ENCODE measurements at places on chromosomes 3 and 15.

DNA sequence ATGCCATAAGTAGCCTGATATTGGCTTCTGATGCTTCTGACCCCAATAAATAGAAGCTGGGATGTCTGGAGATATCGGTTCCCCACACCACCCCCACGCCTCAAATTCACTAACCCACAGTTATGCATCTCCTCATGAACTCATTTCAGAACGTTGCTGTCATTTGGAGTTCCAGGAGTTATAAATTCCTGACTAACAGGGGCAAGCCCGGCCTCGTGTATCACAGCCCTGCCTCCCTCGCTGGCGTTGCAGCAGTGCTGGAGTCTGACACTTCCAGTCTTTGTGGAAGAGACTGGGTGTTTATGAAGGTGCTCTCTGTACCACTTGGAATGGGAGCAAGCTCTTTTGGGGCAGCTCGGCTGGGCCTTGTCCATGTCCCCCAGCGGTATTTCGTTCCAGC, 101.0 kb downstream of the ANP32A start:
- DNase-seq: no peak

- no peak for DNase-seq
Observed at GRCh38 chr15:84645496-84645895, 8.6 kb downstream of the WDR73 start.

- no peak for DNase-seq
Observed at GRCh38 chr3:124838963-124839362, 48.2 kb downstream of the ITGB5 start.

GRCh38 chr15:49382394-49382793, 40.6 kb upstream of the FGF7 start:
- DNase-seq: no peak

DNA sequence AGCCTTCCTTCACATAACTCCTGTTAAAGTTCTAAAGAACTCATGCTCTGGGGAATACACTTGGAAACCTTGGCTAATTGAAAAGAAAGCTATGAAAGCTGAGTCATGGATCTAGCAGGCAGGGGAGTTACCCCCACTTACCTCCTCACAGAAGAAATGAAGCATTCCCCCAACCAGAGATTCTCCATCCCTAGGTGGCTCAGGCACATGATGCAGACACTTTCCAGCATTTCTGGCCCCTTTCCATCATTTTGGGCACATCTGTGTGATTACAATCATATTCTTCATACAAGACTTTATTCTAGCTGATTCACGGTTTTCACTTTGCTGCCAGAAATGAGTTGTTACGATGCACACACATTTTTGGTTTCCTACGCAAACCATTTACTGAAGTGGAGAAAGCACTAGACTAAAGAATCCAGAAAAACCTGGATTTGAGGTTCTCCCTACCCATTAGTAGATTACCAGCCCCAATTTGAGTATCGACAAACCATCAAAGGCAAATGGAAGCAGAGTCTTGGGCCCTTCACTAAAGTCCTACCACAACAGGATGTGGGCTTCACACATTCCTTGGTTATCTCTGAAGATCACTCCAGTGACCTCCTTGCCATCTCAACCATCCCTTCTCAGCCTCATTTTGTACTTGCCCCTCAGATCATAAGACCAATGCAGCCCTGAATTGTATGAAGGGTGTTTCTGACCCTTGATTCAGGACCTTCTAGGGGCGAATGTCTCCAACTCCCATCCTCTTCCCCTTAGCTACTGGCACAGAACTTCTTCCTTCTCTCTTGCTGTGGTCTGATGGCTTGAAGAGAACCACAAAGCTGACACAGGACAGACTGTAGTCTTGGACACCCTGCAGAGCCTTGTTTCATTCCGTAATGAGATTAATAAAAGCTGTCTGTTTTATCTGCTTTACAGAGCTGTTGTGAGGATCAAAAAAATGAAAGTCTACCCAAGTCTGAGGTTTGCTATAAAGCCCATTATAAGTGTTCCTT, 42.5 kb upstream of the SNRK start:
- no peak for DNase-seq

DNA sequence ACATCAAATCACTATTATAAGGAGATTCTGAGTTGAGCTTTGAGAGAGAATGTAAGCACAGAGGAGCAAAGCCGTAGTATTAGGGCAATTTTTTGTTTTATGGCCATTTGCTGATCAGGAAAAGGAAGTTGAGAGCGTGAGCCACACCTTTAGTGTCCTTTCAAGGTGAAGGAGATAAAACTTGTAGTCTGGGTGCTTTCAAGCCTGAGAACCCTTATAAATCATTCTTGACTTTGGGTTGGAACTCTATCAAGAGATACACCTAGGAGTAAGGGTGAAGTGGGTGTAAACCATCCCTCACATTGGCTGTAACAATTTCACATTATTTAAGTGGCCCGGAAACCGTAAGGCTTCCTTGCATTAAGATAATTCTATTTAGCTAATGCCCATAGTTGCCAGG, 122.2 kb downstream of the ATG7 start:
- DNase-seq: no peak

DNA sequence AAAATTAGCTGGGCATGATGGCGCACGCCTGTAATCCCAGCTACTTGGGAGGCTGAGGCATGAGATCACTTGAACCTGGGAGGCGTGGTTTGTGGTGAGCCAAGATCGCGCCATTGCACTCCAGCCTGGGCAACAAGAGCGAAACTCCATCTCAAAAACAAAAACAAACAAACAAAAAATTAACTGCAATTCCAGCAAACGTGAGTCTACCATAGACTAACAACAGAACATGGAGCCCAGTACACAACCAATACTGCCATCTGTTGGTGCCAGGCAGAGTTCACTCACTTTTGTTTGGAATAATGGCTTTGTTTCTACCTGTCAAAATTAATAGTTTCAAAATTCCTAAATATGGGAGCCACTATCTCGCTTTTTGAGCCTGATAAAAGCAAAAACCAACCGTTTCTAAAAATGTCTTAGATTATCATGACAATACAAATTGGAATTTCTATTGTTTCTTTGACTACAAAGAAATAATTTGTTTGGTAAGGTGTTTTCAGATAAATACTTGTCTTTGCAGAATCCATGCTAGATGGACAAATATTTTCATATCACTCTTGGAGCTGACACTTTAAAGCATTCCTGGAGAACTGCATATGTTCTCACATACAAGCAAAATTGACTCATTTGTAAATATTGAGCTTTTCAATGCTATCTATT, 45.0 kb downstream of the GPR176 start:
- DNase-seq: no peak

DNA sequence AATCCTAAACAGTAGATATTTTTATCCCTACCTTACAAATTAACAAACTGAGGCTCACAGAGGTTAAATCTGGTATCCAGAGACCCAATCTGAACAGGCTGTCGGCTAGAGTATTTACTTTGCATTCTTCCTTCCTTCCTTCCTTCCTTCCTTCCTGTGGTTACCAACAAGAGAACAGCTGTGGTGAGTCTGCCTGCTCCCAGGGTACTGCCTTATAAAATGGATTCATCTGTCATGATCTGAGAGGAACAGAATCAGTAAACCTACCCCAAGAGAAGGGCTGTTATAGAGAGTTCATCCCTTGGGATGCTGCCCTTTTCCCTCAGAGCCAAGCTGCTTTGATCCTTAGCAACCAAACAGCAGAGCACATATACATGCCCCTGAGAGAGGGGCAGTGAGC, 3.6 kb downstream of the GADL1 start:
- DNase-seq: no peak

- no peak for DNase-seq
Observed at GRCh38 chr3:142366434-142366833, 81.4 kb downstream of the XRN1 start.

DNA sequence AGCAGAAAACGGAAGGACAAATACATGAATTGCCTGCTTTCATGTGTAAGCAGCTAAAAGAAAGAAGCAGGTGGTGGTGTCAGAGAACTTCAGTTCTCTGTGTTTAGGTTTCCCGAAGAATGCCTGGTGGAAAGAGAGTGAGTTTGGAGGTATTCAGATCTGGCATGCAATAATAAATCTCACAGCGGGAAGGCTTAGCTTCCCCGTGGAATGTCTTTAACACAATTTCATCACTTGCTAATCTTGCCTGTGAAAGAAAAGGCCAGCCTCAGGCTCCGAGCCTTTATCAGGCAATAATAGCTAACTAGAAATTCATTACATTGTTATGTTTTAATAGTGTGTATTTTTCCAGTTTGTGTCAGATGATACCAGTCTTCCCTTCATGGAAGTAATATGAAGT, 220.3 kb downstream of the PDZRN3 start:
- DNase-seq: no peak

DNA sequence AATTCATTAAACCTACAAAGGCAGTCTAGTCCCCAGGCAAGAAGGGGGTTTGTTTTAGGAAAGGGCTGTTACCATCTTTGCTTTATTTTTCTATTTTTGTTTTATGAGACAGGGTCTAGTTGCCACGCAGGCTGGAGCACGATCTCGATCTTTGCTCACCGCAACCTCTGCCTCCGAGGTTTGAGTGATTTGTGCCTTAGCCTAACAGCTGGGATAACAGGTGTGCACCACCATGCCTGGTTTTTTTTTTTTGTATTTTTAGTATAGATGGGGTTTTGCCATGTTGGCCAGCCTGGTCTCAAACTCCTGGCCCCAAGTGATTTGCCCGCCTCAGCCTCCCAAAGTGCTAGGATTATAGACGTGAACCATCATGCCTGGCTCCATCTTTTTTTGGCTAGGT, 4.9 kb downstream of the HIGD1A start:
- no peak for DNase-seq

DNA sequence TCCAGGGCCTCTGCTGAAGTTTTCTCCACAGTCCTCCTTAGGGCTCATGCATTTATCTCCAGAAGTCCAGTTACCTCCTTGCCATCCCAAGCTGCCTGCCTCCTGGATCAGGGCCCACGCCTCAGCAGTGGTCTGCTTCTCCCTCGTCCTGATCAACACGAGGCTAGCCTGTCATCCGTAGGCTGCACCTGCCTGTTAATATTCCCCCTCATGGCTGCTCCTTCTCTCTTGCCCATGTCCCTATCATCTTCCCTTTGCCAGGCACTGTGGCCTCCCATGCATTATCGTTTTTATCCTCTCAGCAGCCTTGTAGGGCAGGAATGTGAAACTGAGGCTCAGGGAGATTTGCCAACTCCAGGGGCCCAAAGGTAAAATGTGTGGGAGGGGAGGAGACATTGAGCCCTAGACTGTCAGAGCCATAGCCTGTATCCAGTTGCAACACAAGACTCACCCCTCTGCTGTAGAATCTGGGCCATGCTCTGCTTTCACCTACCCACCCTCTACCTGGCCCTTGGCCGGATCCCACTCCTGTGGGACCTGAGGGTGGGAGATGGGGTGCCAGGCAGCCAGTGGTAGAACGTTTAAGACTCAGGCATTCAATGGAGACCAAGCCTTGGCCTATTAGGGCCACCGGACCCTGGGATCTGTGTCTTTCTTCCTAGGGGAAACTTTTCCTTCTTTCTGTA, 4.6 kb downstream of the GRM2 start:
- no peak for DNase-seq

DNA sequence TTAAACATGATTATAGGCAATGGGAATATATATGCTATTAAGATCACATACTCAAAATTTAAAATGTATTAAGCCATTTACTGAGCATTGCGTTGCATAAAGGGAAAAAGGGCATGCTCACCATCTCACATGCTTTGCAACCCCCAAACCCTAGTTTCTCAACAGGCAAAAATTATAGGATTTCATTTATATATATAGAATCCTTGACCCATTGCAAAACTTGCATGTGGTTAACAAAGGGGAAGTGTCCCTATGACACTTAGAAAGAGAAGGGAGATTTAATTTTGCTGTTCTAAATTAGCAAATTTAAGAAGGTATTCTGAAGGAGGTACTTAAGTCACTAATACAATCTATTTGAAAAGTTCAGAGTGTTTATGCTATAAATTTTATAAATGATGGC, 837.8 kb downstream of the DIPK2A start:
- DNase-seq: no peak

GRCh38 chr3:107373896-107374295, 3.3 kb upstream of the CCDC54 start:
- no peak for DNase-seq

DNA sequence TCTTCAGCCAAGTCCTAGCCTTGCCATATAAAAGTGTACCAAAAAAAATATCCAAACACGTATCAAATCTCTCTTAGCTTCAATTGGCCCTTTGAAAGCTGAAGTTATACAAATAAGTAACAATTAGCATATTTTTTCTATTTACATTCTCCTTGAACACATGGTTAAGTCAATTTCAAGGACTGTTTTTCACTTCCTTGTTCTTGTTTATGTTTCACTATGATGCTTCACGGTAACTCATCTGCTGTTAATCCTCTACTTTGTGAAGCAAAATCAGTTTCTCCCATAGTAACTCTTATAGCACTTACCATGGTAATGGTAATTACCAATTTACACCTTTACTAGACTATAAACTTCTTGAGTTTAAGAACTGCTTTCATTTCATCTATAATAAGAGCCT, 10.6 kb upstream of the SPRED1 start:
- no peak for DNase-seq

DNA sequence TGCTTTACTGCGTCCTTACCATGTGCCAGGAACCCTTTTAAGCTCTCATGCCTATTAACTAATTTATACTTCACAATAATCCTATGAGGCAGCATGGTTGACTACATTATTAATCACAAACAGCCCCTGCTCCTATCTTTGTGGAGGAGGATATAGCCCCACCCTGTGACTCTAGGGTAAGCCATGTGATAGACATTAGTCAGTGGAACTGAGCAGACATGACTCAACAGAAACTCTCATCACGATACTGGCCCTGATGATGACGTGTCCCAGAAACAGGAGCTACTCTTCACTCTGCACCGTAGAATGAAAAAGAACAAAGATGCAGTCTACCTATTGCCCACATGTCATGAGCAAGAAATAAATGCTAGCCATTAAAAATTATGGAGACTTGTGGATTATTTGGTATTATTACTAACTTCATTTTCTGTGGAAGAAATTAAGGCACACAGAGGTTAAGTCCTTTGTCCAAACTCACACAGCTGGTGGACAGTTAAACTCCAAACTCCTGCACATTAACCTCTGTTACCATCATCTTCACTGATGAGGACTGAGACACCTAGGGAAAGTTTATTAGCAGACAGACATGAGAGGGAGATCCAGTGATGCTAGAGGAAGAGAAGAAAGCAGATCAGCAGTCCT, 51.2 kb downstream of the CFAP20DC start:
- DNase-seq: no peak

- peak; percentile 17 for DNase-seq
Observed at GRCh38 chr3:125585595-125586223, 9.6 kb downstream of the OSBPL11 start.

DNA sequence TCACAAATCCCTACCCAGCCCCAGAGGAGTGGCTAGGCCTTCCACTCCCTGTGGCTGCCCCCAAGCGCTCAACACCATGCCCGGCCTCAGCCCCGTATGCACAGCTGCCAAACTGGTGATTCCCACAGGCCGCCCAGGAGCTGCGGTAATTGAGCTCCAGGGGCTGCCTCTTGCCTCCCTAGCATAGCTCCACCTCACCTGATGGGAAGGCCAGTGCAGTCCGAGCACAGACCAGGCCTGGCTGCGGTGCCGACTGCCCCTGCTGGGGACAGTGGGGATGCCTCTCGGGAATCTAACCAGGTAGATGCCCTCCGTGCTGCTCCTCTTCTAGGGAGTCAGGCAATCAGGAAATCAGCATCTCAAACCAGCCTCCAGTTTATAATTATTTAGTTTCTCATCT, 25.9 kb downstream of the SCN5A start:
- DNase-seq: no peak

- no peak for DNase-seq
Observed at GRCh38 chr3:188180114-188180513, 26.2 kb downstream of the LPP start.

- no peak for DNase-seq
Observed at GRCh38 chr3:160027541-160028195, 39.0 kb downstream of the IL12A start.

All from effector CD4-positive, alpha-beta T cell (primary cell).